CD4-positive, alpha-beta T cell treated with Interleukin-12 subunit alpha and Interleukin-12 subunit beta, for 1 hour (primary cell): ENCODE measurements at places on chromosomes 1 and 21.

- no peak for DNase-seq
Observed at GRCh38 chr1:226185141-226186036, 1.2 kb downstream of the ACBD3 start.

DNA sequence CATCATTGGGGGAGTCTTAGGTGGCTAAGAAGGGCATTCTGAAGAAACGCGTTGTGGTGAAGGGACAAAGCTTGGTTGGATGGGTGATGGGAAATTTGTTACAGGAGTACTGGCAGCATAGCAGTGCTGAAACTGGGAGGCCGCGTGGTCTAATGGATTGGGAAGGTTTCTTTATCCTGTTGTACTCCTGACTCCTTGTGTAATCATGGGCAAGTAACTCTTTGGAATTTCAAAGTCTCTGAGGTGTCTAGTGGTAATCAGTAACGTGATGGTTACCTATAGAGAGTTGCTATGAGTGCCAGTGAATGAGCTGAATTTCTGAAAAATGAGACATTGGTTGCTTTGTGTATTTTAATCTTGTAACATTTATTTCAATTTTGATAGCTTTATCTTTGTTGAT, 18.5 kb downstream of the DONSON start:
- DNase-seq, result no peak

DNA sequence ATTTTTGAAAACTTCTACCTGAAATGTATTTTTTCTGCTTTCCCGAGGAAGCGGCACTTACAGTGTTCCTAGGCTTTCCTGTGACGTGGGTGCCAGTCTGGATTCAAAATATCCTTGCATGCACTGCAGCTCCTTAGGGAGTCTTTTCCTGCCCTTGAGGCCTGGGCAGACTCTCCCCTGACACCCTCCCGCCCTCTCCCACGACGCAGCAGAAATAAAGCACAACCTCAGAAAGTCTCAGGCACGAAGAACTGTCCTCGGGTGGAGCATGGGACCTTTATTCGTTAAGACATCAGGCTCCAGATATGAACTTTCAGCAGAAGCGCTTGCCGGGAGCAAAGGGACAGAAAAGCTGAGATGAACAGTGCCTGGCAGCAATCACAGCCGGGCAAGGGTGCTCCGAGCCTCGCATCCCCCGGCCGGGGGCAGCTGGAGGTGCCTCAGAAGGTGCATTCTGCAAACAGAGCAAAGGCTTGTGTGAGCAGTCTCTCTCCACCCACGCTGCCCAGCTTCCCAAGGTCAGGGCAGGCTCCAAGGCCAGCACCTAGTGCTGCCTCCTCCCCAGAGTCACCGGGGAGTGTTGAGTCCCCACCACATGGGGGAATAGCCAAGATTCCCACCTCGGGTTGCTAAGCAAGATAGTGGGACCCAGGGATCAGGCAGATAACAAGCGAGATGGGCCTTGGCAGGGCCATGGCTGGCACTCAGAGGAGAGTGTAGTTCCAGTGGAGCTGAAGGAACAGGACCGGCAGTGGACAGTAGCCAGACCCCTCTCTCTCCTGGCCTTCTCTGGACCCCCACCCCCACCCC, 3.2 kb downstream of the TFF3 start:
- DNase-seq, result no peak

DNA sequence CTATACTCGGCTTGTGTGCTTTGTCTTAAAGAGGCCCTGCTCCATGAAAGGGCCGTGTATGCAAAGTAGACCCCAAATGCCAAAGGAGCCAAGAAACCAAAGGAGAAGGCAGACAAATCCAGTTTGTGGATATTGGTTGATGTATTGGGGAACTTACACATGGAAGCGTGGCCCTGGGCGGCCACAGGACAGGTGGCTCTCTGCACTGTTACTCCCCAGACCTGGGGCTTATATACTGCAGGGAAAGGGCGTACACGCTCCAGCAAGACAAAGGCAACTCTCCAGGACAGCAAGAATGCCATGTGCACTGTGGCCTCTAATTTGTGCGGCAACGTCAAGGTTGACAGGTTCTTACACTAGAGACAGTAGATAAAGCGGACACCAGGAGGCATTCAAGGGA, 24.8 kb downstream of the RSPH1 start:
- DNase-seq, result no peak

- no peak for DNase-seq
Observed at GRCh38 chr1:161200992-161201835, 953 bp upstream of the NDUFS2 start.

DNA sequence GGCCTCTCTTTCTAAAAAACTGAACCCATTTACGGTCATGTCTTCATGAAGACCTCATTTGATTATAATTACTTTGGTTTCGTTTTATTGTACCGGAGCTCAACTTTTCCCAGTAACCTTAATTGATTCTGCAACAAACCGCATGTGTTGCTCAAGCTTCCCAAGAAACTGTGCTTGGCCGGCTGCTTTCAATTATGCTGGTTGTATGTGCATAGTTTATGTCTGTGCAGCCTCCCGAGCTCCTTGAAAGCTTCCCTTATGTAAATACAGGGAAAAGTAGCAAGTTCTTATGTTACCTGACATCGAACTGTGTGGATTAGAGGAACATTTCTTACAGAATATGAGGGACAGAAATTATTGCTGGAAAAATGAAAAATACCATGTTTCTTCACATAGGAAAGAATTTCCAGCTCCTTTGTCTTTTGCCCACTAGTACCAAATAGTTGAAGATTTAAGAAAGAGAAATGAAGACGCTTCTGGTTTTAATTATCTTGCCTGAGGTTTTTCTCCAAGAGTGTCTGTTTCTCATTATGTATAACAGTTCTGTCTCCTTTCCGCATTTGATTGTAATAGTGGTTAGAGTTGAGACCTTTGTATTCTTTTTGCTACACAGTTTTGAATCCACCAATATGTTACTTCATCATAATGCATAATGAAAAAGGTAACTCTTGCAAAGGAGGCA, 2.1 kb downstream of the VCAM1 start:
- DNase-seq, result no peak

- DNase-seq, result no peak
Observed at GRCh38 chr1:81234237-81234636, 566.5 kb upstream of the ADGRL2 start.

- no peak for DNase-seq
Observed at GRCh38 chr1:29122682-29123052, 1.0 kb downstream of the TMEM200B start.

DNA sequence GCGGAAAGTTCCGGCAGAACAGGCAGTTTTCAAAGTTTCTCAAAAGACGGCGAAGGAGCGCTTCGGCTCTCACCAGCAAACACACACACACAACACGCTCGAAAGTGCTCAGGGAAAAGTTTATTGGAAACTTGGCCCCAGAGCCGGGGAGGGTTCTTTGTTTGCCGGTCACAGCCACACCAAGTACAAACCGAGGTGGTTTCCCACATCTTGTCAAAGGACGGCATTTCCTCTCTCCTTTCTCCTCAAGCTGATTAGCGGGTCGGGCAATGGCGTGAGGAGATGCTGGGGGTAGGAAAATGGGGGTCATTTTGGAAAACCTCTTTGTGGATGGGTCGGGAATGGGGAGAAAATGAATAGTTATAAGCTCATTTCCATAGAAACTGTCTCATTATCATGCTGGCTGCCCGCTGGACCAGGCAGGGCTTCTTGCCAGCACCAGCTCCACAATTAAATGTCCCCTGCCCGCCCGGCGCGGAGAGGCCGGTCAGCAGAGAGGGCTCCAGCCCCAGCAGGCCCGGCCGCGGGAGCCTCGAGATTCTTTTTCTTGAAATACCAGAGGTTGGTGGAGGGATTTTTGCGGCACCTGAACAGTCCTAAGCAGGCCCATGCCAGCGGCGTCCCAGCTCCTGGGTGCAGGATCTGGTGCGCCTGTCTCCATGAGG, 92.3 kb downstream of the PRDM16 start:
- DNase-seq, result no peak

- DNase-seq, result no peak
Observed at GRCh38 chr1:6178751-6179563, 1.2 kb downstream of the CHD5 start.

GRCh38 chr1:178341261-178341956, 155.4 kb downstream of the CLEC20A start:
- no peak for DNase-seq

DNA sequence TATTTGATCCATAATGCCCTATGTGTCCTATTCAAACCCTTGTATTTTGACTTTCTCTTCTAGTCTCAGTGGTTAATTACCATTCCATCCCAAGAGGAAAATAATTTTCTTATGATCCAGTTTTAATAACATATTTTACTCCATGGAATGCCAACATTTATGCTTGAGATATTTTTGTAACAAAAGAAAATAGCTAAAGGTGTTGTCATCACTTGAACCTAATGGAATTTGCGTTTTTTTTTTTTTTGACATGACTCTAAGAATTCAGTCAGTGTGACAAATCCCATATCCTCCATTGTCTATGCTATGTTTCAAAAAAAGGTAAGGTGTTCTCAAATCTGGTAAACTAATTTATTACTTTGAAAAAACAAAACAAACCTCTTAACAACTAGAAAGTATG, 324.1 kb upstream of the ADAMTS5 start:
- no peak for DNase-seq

DNA sequence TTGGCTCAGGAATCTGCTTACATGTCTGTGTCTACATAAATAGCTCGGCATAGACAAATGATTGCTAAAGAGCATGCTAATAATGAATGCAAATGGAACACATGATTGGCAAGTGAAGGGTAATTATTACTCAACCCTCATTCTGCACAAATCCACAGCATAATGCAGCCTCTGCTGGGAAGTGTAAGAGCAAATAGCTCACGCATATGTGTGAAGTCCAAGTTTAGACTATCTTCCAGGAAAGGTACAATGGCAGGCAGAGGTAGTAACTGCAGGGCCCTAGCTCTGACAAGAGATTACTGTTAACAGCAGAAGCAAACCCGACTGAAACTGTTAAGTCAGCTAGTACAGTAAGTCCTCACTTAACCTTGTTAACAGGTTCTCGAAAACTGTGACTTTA, 7.0 kb upstream of the IL6R start:
- no peak for DNase-seq

GRCh38 chr1:218284917-218285635, at the start of gene RRP15:
Gene RRP15, plus strand, starts transcription at chr1:218285293. Its CDS starts 24 bp downstream, at chr1:218285317.
- DNase-seq, result peak; percentile 87

GRCh38 chr1:38004284-38005108, 818 bp downstream of the FHL3 start:
- no peak for DNase-seq

GRCh38 chr1:228271701-228272251, 63.9 kb downstream of the OBSCN start:
- no peak for DNase-seq

GRCh38 chr21:42460391-42461184, 35.4 kb downstream of the RSPH1 start:
- DNase-seq, result peak; percentile 64

DNA sequence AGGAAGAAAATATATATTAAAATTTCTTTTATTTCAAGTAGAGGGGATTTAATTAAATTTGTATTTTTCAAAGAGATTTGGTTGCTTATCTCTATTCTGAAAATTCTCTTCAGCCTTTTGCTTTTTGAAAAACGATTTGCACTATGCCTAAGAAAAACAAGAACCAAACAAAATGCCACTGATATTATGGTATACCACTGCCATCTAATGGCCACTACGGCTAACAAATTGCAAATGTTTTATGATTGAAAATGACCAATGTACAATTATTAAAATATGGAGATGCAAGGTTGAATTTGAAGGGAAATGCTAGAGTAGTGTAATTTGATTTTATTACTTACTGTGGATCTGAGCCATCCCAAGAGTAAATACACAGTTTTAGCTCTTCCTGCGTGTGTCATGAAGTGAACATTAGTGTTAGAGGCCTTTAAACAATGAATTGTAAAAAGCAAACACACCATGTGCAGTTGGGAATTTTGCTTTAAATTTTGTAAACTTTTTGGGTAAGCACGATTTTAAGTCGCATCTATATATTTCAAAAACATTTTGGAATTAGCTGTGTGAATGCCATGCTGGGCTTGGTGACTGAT, 137.4 kb upstream of the USP25 start:
- DNase-seq, result peak; percentile 42

GRCh38 chr1:53608071-53608470, 130.9 kb downstream of the GLIS1 start:
- no peak for DNase-seq

- no peak for DNase-seq
Observed at GRCh38 chr1:29324771-29325351, 88.5 kb downstream of the PTPRU start.

DNA sequence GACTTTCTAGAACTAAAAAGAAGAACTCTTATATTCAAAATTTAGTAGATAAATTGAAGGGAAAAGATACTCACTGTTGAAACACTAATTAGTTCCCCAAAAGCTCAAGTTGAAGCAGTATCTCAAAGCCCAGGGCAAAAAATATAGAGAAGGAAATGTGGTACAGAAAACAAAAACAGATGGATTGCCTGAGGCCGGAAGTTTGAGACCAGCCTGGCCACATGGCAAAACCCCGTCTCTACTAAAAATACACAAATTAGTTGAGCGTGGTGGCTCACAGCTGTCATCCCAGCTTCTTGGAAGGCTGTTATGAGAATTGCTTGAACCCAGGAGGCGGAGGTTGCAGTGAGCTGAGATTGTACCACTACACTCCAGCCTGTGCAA, 36.0 kb downstream of the FAM177B start:
- DNase-seq, result no peak

DNA sequence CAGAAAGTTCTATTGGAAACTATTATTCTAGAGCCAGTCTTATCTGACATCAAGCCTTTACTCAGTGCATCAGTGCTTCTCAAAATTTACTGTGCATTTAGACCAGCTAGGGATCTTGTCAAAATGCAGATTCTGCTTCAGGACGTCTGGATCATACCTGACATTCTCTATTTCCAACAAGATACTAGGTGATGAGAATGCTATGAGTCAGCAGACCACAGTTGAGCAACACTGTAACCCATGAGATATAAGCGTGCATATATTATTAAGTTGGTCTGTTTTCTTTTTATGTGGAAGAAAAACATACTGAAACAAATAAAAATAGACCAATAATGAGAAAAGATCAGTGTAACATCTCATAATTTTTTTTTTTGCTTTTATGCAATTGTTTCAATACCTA, 40.4 kb upstream of the KCNH1 start:
- no peak for DNase-seq

DNA sequence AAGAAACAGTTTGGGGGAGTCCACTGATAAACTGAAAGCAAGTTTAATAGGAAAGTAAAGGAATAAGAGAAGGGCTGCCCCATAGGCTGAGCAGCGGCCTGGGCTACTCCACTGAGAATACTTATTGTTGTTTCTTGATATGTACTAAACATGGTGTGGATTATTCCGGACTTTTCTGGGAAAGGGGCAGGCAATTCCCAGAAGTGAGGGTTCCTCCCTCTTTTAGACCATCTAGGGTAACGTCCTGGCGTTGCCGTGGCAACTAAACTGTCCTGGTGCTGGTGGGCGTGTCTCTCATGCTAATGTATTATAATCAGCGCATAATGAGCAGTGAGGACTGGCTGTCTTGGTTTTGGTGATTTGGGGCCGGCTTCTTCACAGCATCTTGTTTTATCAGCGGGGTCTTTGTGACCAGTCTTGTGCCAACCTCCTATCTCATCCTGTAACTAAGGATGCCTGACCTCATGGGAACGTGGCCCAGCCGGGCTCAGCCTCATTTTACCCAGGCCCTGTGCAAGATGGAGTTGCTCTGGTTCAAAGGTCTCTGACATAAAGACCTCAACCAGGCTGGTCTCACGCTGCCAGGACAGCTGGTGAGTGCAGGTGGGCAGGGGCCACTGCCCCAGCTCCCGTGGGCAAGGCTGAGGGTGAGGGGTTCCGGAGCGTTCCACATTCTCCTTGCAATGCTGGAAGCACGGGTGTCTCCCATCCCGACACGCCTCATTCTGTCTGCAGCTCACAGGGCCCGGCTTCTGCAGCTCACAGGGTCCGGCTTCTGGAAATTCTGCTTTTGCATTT, 19.6 kb upstream of the C1orf159 start:
- DNase-seq, result no peak

- no peak for DNase-seq
Observed at GRCh38 chr1:192232817-192233417, 74.7 kb downstream of the RGS18 start.
